ENCODE measurements at places on chromosomes 12 and 14.
A peak's percentile ranks its signal among the peaks of the same experiment; 100 is the strongest.

- DNase-seq, result no peak
These were observed 6.6 kb downstream of the FOXG1 start for GRCh38 chr14:28773176-28773575.

DNA sequence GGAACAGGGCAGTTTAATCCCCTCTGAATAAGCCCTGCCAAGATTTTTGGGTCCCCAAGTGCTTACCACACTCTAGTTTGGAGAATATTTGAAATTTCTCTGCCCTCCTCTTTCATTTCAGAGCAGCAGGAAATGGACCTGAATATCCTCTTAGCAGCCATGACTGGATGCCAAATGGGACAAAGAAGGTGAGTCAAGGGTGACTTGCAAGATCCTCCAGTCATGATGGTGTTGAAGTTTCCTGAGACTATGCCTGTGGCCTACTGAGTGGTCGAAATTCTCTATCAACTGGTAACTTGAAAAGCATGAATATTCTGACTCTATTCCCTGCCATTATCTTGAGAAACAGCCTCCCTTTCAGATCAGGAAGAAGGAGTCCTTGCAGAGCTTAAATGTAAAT, 1674.7 kb upstream of the SEL1L start:
- no peak for DNase-seq

DNA sequence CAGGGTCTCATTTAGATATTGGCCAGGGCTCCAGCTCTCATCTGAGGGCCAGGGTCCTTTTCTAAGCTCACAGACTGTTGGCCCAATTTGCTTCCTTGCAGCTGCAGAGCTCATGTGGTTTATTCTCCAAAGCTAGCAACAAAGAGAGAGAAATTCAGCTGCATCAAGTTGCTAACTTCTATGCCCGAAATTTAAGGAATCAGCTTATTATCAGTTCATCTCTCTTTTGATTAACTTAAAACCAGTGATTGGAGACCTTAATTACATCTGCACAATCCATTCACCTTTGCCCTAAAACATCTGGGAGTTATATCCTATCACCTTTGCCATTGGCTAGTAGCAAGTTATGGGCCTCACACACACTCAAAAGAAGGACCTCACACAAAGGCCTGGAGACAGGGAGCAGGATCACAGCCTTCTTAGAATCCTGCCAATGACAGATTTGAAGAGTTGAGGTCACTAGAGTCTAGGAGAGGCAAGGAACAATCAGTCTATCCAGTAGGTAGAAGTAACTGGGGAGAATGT, 258.8 kb upstream of the GARIN6 start:
- DNase-seq, result no peak

DNA sequence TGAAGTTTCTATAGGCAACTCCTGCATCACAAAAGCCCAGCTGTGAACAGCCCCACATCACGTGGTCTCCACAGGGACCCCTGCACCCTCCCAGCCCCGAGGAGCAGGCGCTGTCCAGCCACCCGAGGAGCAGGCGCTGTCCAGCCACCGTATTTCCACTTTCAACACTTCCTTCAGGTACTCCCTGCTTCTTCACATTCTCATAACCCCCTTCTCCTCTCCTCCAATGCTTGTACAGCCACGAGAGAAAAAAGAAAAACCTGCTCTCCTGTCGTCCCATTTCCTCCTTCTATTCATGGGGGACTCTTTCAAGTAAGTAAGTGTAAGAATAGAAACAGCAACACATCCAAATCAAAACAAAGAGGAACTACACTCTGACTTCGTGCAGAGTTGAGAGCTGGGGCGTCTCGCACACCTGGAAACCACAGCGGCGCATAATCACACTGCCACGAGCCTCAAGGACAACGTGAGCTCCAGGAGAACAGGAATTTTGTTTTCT, 11.9 kb downstream of the CDC42BPB start:
- no peak for DNase-seq

DNA sequence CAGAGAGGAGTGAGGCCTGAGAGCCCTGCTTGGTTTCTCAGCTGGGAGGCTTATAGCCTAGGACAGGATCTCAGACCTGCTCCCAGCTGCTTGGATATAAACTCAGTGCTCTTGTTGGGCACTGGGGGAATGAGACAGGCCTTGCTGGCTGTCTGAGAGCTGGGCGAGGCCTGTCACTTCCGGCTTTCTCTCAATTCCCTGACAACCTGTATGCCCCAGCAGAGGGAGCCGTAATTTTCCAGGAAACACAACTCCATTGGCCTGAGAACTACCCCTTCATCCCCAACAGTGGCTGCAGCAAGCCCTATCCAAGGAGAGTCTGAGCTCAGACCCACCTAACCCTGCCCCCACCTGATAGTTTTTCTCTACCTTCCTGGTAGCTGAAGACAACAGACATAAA, 258.3 kb upstream of the STXBP6 start:
- DNase-seq, result no peak

GRCh38 chr14:85224241-85224640, 305.7 kb upstream of the FLRT2 start:
- no peak for DNase-seq

- DNase-seq, result no peak
These were observed 89.3 kb downstream of the OSBPL8 start for GRCh38 chr12:76470028-76470939.

DNA sequence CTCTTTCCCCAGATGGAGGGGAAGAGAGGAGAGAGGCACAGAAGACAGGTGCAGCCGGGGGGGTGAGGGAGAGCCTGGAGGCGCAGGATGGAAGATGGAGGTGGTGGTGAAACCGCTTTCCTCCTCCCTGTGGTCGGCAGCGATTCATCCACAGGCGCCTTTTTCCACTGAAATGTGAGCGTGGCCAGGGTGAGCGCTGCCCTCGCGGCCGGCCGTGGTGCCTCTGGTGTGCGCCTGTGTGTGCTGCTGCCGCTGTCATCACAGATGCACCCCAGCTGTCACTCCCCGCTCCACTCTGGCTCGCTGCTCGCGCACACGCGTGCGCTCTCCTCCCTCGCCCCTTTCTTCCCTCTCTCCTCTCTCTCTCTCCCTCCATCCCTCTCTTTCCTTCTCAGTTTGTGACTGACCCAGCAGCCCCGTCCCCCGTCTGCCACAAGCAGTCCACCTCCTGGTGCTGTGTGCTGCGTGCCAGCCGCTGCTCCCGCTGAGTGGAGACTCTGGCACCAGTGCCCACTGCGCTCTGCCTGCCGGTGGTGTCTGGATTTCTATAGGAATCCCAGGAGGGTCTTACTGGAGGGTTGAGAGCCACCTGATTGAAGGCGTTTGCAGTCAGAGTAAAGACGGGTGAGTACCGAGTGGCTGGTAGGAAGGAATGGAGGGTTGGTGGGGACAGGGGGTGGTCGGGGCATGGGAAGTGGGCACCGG, at the start of gene LRTM2:
Gene LRTM2 (plus strand): TSS at position 375 of the 705 bp plus-strand sequence. CDS start 7,584 bp downstream, outside the sequence.
- DNase-seq, result no peak

GRCh38 chr14:31425905-31426304, 5.6 kb upstream of the HEATR5A start:
- no peak for DNase-seq

DNA sequence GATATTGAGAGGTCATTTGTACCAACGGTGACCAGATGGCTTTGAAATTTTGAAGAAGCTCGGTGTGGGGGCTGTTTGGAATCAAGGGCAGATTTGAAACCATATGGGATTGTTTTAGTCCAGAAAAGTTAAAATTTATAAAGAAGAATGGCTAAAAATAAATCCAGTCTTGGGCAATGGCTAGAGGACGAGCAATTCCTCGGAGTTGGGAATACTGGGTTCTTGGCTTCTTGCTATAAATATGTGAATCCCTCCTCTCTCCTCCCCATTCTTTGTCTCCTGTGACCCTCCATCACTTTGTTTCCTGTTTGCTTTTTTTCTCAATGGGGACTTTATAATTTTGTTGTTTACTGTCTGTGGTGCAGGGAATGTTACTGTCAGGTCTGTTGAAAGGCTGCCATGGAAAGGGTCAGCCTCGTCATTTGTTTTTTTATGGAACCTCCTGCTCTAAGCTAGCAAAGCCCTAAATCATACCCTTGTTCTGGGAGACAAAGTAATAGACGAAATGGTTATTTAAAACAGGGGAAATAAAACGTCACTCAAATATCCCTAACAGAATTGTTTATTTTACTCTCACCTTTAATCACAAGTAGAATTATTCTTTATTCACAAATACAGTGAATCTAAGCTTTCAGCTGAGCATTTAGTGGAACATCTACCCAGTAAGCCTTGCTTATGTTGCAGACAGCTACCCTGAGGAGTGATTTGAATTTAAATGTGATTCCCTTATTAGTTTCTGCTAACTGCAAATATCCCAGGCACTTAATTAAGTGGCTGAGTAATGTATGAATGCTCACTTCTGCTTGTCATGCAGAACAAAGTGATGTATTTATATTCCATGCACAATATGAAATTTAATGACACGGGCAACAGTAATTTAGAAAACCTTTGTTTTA, 273.1 kb upstream of the NOVA1 start:
- DNase-seq, result no peak

- DNase-seq, result no peak
These were observed 524.1 kb upstream of the TBX3 start for GRCh38 chr12:115208098-115208497.

DNA sequence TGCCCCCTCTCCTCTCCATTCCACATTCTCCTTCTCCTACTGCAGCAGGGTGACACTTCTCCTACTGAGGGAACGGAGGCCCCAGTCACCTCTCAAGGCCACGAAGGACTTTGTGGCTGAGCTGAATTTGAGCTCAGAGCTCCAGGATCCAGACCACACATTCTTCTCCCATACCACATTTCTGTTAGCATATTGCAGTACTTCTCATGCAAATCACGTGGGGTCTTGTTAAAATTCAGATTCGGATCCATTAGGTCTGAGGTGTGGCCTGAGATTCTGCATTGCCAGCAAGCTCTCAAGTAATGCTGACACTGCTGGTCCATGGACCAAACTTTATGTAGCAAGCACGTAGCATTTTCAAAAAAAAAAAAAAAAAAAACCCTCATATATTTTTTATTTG, 9.6 kb upstream of the IFI27L2 start:
- no peak for DNase-seq

- DNase-seq, result peak; percentile 67
These were observed 108.9 kb upstream of the PLEKHG7 start for GRCh38 chr12:92593734-92594402.

DNA sequence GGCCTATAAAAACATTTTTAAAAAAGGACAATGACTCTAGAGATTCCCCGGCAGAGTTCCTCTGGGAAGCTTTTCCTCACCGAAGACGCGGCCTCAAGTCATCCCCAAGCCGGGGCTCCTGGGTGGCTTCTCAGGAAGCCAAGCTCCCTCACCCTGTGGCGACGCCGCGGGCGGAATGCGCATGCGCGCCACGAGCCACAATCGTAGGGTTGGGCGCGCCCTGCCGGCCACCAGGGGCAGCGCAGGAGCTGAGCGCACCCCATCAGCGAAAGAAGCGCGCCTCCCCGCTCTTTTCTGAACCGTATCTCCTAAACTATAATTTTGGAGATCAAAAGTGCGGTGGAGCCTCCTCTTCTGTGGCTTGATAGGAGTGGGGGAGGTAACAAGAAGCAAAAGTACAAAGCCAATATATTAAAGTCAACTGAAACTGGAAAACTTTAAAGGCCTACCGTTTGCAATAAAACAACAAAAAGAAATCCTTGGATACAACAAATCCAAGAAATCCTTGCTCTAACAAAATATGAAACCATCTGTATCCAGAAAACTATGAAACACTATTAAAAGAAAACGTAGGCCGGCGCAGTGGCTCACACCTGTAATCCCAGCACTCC, 17.4 kb upstream of the CHFR start:
- peak; percentile 83 for DNase-seq

DNA sequence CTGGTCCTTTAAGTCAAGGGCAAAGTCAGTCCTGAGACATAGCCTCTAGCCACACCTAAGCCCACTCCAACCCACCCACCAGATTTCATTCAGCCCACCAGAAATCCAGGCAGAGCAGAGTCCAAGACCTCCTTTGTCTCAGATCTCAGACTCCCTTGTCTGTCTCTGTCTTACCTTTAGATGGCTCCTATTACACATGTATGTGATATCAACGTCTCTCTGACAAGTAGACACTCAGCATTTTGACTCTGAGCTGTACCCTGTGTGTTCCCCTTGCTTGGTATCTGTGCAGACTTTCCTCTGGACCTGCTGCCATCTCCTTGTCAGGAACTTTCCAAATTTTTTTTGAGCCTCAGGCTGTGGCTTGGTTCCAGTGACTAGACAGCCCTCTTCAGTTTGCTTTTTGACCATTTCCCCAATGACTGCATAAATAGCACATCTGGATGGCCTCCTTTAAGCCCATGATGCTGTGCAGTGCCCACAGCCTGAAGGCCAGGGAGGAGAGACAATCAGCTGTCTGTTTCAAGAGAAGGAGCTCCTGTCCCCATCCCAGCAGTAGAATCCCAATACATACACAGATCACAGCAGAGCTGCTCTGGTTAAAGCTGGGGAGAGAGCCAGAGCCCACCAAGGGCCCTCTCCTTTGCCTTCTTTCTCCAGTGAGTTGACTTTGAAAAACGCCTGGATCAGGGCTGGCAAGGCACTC, 7.0 kb downstream of the POU6F1 start:
- DNase-seq, result no peak

DNA sequence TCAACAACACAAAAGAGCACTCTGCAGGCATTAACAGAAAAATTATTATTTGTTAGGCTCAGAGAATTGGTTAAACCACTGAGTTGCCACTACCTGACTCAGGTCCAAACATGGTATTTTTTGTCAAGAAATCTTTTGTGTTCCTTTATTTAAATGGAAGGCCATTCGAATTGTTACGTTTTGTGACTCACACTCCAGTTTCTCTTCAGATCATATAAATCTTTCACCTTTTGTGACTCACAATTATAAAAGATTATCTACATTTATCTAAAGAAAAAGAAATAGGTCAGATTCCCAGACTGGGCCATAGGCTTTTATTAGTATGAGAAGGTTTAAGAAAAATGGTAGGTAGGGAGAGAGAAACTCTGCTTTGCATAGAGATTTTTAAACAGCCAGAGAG, 669.8 kb downstream of the GALC start:
- no peak for DNase-seq

DNA sequence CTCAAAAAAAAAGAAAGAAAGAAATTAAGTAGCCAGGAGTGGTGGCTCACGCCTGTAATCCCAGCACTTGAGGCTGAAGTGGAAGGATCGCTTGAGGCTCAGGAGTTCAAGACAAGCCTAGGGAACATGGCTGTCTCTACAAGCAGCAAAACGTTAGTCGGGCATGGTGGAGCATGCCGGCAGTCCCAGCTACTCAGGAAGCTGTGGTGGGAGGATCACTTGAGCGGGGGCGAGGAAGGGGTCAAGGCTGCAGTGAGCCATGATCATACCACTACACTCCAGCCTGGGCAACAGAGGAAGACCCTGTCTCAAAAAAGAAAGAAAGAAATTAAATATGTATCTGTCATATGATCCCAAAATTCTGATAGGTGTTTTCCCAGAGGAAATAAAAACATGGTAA, 5.3 kb downstream of the RAD52 start:
- no peak for DNase-seq

DNA sequence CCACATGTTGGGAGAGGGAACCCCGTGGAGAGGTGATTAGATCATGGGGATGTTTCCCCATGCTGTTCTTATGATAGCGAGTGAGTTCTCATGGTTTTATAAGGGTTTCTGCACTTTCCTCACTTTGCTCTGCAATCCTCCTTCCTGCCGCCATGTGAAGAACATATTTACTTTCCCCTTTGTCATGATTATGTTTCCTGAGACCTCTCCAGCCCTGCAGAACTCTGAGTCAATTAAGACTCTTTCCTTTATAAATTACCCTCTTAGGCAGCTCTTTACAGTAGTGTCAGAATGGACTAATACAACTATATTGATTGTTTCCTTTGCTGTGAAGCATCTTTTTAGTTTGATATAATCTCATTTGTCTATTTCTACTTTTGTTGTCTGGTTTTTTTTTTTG, 13.1 kb upstream of the RASSF9 start:
- no peak for DNase-seq

GRCh38 chr12:124631681-124632256, 64.4 kb upstream of the NCOR2 start:
- DNase-seq, result no peak

- DNase-seq, result no peak
These were observed 668 bp downstream of the TRIP11 start for GRCh38 chr14:92039063-92039718.

Data from activated CD4-positive, CD25-positive, alpha-beta regulatory T cell (primary cell).